Cortex of kidney (tissue), 1 donor: ENCODE measurements at places on chromosomes 7 and 10.

DNA sequence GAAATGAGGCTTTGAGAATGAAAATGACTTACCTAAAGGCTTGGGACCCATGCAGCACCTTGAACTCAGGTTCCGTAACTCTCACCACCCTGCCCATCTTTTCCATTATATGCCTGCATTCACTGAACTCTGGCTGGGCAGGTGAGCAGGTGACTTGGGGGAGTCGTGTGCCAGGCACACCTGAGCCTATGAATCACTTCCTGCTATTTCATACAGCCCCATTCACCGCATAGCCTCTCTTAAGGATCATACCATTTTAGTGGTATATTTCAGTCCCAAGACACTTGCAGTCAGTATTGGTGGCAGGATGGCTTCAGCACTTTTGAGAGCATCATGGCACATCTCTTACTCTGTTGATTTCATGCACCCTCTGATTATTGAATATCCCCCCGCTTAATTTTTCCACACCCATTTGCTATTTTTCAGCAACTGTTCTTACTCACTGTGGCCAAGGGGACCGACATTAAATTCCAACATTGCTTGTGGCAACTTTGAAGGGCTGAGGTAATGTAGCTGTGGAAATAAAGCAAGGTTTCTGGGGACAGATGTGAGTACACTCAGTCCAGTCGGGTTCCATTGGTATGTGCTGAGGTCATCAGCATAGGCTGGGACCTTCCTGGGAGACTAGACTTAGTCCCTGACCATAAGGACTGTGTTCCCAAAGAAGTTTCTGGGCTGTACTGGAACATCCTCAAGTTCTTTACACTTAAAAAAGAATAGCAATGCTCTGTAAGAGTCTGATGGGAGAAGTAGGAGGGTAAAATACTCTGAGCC, 39.8 kb upstream of the ZNF438 start:
- no peak for DNase-seq

- no peak for DNase-seq
Measured at GRCh38 chr7:137399827-137400823, 56.6 kb upstream of the PTN start.

DNA sequence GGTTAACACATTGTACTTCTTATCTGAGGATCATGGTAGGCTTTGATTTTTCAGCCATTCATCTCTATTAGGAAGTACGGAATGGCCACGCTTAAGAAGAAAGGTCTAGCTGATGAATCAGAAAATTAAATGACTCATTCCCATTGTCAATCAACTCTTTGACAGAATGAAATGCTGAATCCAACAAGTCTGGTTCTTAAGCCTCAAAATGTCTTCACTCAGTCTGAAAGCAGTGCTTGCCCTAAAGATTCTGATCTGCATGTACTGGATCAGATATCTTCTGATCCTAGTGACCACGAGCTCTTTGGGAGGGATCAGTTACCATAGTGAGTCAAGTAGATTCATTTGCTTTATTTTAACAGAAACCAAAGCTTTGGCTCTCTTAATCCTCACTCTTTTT, 5.7 kb upstream of the CELF2 start:
- no peak for DNase-seq

- DNase-seq = no peak
Measured at GRCh38 chr10:77230194-77230593, 407.4 kb downstream of the KCNMA1 start.

DNA sequence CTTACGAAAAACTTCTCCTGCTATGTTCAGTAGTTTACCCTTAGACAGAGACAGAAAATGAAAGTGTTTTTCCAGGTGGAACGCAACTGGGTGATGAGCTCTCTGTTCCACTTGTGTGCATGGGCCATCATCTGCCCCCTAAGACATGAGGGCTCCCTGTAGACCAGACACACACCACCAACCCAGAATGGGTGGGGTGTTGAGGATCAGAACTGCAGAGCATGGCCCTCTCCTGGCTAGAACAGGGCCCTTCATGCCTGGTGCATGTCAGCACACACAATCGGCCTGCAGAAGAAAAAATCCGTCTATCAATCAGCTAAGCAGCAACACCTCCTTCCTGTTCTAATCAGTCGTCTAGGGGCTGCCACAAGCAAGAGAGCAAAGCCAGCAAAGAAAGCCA, 186.2 kb upstream of the INHBA start:
- no peak for DNase-seq
